ENCODE measurements at places on chromosomes 4 and X. TPM values are rescaled to one million over a fixed set of nuclear protein-coding genes. Genes with fewer than 3 reads are reported as not detected.

GRCh38 chr4:54017974-54018373 lies 46.4 kb downstream of the CHIC2 start:
- DNase-seq, result no peak

The C4orf50 gene
- total RNA-seq, result not detected

The CXCL11 gene
- total RNA-seq, result not detected

The GRIA3 gene
- total RNA-seq, result 2.3 TPM

The VSIG4 gene
- total RNA-seq, result not detected
